NB4 (cell line): ENCODE measurements at places on chromosomes 5 and 9.

GRCh38 chr9:126722252-126722921 lies 82.5 kb upstream of the ZBTB43 start:
- DNase-seq: peak; percentile 36

GRCh38 chr5:80541392-80541791 lies 28.7 kb downstream of the ANKRD34B start:
- no peak for DNase-seq

GRCh38 chr9:87333802-87334201 lies 163.9 kb upstream of the DAPK1 start:
- DNase-seq: no peak

GRCh38 chr5:53087621-53088121 lies 21.9 kb downstream of the MOCS2 start:
- no peak for DNase-seq
